Iris pigment epithelial cell (primary cell): ENCODE measurements at places on chromosomes 3 and 15.

DNA sequence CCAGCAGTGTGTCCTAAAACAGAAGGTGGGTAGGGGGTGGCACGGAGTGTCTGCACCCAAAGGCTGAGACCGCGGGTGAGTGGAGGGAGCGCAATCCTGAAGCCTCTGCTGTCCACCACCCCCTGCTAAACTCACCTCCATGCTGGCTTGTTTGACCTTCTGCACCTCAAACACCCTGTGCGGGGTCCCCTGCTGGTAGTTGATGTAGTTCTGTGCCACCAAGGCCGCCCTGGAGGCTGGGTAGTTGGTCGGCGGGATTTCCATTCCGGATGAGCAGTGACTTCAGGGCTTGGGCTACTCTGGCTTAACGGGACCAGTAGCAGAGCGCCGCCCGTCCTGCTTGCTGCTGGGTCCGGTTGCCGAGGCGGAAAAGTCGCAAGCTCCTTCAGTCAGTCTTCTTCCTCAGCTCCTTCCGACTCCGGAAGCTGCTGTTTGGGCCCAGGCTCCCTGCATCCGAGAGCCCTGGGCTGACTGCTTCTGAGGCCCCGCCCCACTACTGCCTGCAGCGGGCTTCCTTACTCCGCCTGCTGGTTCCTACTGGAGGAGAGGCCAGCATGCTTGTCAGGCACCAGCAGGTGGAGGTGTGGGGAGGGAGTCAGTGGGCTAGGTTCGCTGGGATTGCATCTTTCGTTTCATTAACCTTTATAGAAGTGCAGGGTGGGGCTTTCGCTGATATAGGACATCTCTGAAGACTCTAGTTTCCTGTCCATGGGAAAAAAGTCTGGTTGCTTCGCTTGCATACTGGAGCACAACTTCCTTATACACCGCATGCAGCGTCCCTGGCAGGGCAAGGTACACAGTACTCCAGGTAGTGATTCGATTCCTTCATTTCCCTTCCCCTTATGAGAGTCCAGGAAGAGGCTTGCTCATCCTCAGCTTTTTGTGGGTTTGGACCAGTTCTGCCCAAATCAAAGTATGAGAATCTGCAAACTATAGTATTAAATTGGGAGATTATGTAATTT is at the start of gene LXN:
Gene LXN (minus strand): TSS at position 434 of the 962 bp plus-strand sequence. CDS start 170 bp downstream, at position 264.
- DNase-seq, result peak; percentile 92

GRCh38 chr15:62357431-62357830 is 192.3 kb upstream of the C2CD4B start:
- DNase-seq, result no peak

DNA sequence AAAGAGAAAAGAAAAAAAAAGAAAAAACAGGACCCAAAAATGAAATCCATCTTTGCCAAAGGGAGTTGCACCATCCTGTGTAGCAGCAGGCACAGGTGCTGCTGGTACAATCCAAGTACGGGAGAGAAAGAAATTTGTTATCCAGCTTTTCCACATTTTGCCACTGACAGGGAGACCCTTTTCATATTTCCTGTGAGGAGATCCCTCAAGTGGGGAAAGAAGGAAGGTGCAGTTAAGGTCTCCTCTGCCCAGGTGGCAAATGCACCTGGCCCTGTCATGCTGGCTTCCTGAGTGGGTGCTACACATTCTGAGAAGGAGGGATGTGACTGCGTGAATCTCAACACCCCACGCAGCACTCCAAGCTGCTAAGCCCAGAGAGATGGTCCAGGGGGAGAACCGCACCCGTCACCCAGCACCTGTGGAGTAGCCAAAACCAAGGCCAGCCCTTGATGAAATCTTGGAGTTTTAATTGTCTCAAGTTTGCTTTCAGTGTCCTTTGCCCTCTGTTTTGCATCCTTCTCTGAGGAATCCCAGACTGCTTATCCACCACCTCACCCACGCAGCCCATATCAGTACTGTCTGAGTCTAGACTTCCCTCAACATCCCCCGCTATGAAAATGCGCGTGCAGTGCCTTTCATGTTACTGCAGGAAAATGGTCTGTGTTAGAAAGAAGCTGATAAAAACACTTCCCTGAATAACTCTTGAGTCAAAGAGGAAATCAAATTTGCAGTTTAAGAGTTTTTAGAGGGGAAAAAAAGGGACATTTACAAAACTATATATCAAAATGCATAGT is 141.9 kb upstream of the THBS1 start:
- DNase-seq, result no peak

GRCh38 chr3:108403198-108403597 is 106.8 kb downstream of the HHLA2 start:
- no peak for DNase-seq

DNA sequence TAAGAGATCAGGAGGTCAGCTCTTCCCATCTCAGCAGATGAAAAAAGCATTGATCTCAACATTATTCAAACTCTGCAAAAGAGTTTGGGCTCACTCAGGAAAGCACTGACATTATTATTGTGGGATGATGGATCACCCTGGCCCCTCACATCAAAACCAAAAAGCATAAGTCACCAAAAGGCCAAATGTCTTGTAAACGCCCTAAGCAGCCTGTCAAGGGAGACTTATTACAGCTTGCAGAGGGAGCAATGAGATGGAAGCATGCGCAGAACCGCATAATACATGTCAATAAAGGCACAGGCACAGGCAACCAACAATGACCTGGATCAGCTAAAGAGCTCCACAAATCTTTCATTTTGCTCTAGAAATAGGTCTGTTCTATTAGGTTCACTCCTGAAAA is 4.6 kb downstream of the FSIP1 start:
- DNase-seq, result no peak

DNA sequence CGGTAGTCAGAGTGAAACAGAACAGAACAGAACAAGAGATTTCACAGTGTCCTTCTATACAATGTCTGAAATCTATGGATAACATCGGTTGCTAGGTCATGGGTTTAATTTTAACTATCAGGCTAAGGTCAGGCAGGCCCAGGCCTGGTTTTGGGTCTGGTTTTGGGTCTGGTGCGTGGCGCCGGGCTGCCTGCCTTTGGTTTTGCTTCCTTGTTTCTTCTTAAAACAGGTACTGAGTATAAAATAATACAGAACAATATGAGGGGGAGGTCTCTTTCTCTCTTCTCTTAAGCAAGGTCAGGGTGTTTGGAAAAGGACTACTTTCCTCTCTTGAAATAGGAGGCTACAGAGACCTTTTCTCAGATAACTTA is 1.4 kb downstream of the AEN start:
- DNase-seq, result no peak

- DNase-seq, result no peak
These were observed 1.6 kb upstream of the RNU6-1 start for GRCh38 chr15:67841513-67841762.

DNA sequence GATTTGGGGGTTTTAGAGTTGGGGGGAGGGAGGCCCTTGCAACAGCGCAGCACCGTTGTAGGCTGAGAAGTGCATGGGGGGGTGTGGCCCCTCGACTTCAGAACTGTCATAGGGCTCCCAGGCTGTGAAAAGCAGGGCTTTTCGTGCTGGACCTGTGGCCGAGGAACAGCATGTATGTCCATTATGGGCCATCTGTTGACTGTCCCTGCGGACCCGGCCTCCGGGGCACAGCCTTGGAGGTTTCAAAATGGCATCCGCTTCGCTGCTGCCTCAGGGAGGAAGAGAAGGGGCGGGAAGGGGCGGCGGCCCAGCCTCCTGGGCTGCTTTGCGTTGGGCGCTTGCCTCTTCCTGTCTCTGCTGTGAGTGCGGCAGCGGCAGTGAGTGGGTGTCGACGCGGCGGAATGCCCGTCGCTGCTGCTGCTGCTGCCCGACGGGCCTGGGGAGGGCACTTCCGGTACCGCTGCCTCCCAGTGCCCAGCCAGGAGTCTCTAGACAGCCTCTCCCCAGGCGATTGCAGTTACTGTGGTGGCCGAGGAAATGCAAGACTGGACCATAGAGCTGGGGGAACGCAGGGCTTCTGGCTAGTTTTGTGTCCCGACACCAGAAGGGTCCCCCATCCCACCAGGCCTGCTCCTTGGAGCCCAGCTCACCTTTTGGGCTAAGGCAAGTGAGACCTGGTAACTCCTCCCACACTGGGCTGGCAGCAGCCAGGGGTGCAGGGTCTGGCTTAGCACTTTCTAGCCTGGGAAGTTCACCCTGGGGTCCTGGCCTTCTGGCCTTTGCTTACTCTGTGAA is 1.9 kb downstream of the GNAI2 start:
- peak; percentile 86 for DNase-seq

DNA sequence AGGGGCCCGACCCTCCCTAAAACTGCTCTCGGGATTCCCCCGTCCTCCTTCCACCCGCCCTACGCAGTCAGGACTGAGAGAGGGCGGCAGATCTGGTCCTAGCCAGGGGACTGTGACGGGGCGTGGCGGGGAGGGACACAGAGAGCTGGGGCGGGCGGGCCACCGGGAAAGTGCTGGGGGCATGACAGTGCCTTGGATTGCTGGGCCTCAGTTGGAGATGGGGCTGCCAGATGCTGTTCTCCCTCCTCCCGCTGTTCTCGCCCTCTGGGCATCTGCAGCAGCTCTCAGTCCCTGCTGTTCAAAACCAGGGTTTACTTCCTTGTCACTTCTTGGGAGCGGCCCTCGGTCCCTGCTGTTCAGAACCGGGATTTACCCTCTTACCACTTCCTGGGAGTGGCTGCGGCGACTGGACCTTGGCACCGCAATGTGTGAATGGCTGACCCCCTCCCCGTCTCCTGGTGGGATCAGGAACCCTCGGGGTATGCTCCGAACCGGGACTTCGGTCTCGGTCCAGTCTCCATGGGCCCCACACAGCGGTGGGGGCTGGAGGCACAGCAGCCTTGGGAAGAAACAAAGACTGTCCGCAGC is 1.8 kb upstream of the RPP25 start:
- DNase-seq, result no peak

DNA sequence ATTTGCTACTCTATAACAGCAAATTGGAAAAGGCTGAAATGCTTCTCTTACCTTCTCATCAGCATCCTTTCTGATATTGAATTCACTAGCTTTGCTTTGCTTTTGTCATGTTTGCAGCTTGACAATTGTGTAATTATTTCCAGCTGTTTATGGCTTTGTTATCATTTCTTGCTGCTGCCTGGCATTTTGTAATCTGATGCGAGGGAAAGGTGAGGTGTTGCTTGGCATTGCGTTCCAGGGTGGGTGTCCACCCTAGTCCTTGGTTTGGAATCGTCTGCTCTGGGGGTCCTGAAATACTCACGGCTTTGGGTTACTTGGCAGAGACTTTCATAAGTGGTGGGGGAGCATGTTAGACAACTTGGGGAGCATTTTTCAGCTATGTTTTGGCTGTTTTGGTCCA is 2.9 kb downstream of the CACNA2D3 start:
- no peak for DNase-seq

DNA sequence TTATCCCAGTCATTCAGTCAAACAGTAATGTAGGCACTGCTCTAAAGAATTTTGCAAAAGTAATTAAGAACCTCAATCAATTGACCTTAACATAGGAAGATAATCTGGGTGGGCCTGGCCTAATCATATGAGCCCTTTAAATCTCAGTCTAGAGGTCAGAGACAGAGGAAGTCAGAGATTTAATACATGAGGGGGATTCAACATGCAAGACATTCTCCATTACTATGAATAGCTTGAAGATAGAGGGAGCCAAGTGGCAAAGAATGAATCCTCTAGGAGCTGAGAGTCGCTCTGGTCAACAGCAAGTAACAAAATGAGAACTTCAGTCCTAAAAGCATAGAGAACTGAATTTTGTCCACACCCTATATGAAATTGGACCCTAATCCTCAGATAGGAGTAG is 39.0 kb upstream of the MBNL1 start:
- DNase-seq, result no peak

GRCh38 chr15:52067545-52067926 is 45.0 kb downstream of the BCL2L10 start:
- no peak for DNase-seq

DNA sequence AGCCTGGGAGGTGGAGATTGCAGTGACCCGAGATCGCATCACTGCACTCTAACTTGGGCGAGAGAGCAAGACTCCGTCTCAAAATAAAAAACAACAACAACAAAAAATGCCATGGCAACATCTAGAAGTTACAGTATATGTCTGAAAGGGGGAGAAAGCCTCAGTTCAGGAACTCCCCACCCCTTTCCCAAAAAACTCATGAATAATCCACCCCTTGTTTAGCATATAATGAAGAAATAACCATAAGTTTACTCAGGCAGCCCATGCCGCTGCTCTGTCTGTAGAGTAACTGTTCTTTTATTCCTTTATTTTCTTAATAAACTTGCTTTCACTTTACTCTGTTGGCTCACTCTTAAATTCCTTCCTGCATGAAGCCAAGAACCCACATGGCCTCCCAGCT is 145.2 kb downstream of the DOCK3 start:
- DNase-seq, result no peak

GRCh38 chr15:78989701-78990240 is 44.9 kb upstream of the CTSH start:
- no peak for DNase-seq

GRCh38 chr15:39118510-39118909 is 462.4 kb upstream of the THBS1 start:
- peak; percentile 74 for DNase-seq

DNA sequence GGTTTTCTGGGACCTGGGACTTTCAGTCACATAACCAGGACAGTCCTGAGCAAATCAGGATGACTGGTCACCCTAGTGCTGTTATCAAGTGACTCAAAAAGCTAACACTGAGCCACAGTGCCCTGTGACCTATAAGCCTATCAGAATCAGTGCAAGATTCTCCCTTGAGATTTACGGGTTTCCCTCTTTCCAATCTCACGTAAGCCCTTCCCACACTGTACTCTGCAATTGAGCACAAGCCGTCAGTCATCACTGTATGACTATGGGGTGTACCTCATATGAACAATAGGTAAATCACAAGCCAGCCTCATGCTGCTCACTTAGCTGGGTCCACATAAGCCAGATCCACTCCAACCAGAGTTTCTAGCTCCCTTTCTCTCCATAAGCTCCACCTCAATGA is 21.0 kb upstream of the CLDN18 start:
- DNase-seq, result no peak

- DNase-seq, result peak; percentile 8
These were observed 21.3 kb downstream of the ADGRG7 start for GRCh38 chr3:100630664-100631063.

GRCh38 chr15:56718560-56718959 is 14.7 kb downstream of the ZNF280D start:
- no peak for DNase-seq

GRCh38 chr3:142180761-142181362 is 31.5 kb upstream of the TFDP2 start:
- DNase-seq, result peak; percentile 41

GRCh38 chr3:30733209-30733608 is 126.8 kb downstream of the TGFBR2 start:
- no peak for DNase-seq

GRCh38 chr3:20136231-20136630 is 49.8 kb downstream of the SGO1 start:
- peak; percentile 26 for DNase-seq

DNA sequence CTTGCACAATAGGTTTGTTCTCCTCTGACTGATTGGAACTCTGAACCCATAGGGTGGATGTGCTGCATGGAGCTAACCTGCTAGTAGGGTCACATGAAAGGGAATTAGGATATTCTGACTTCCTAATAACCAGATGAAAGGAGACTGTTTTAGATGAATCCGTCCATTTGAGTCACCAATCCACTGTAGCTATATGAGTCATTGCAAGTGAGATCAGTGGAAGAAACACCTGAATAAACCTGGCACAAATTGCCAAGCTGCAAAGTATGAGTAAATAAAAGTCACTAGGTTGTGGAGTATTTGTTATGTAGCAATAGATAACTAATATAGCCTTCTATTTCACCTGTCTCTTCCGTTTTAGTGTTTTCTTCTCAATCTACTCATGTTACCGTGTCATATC is 584.4 kb downstream of the PDCD6IP start:
- DNase-seq, result peak; percentile 1
